AG09309 (cell line): ENCODE measurements at places on chromosomes 11 and 22.

- DNase-seq, result no peak
These were observed 80.6 kb downstream of the PPP6R3 start for GRCh38 chr11:68541116-68541515.

- no peak for DNase-seq
These were observed 2.2 kb upstream of the TOP3B start for GRCh38 chr22:21984793-21985192.

DNA sequence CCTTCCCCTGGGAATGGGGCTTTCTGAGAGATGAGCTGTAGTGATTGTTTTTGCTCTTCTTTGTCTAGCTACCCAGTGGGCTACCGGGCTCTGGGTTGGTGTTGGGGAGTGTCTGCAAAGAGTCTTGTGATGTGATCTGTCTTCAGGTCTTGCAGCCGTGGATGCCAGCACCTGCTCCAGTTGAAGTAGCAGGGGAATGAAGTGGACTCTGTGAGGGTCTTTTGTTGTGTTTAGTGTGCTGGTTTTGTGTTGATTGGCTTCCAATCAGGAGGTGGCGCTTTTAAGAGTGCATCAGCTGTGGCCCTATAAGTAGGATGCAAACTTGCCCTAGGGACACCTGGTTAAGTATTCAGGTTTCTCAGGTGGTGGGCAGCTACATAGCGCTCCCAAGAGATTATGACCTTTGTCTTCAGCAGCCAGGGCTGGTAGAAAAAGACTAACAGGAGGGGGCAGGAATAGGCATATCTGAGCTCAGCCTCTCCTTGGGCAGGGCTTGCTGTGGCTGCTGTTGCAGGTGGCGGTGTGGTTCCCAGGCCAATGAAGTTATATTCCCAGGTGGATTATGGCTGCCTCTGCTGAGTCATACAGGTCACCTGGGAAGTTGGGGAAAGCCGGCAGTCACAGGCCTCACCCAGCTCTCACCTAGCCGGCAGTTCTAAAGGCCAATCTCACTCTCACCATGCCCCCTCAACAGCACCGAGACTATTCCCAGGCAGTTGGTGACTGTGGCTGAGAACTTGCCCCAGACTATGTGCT lies 315.7 kb upstream of the C11orf87 start:
- DNase-seq, result no peak

DNA sequence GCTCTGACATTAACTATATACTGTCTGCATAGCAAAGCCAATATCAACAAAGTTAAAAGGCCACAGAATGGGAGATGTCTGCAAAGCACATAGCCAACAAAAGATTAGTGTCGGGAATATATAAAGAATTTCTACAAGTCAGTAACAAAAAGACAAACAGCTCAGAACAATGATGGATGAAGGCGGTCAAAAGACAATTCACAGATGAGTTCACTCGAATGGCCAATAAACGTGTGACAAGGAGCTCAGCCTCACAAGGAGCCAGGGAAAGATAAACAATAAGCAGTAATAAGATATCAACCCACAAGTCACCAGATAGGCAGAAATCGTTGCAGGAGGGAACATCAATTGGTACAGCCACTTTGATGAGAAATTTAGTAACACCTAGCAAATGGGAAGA lies 106.0 kb upstream of the ISX start:
- DNase-seq, result no peak

- no peak for DNase-seq
These were observed 576 bp upstream of the SC5D start for GRCh38 chr11:121291896-121292494.

GRCh38 chr11:118845369-118845768 lies 38.3 kb upstream of the CXCR5 start:
- no peak for DNase-seq

DNA sequence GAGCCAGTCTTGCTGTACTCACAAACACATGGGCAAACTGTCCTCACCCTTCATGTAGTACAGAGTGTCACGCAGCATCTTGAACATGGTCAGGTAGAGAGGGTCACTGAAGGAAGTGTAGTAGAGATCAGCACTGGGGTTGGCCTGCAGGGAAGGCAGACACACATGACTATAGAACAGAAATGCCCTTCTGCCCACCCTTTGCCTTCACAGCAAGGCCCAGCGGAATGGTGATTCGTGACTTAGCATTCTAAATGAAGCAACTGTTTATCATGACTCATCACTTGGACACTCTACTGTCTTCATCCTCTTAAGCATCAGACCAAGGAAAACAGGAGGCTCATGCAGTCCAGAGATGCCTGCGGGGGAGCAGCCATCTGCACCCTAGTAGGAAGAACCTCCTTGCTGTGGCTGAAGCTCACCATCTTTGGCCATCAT lies 33.4 kb downstream of the SERPIND1 start:
- DNase-seq, result peak; percentile 87

- no peak for DNase-seq
These were observed 8.7 kb upstream of the PEX26 start for GRCh38 chr22:18069041-18069440.

GRCh38 chr22:38416621-38417251 lies 38.3 kb downstream of the KCNJ4 start:
- DNase-seq, result no peak

DNA sequence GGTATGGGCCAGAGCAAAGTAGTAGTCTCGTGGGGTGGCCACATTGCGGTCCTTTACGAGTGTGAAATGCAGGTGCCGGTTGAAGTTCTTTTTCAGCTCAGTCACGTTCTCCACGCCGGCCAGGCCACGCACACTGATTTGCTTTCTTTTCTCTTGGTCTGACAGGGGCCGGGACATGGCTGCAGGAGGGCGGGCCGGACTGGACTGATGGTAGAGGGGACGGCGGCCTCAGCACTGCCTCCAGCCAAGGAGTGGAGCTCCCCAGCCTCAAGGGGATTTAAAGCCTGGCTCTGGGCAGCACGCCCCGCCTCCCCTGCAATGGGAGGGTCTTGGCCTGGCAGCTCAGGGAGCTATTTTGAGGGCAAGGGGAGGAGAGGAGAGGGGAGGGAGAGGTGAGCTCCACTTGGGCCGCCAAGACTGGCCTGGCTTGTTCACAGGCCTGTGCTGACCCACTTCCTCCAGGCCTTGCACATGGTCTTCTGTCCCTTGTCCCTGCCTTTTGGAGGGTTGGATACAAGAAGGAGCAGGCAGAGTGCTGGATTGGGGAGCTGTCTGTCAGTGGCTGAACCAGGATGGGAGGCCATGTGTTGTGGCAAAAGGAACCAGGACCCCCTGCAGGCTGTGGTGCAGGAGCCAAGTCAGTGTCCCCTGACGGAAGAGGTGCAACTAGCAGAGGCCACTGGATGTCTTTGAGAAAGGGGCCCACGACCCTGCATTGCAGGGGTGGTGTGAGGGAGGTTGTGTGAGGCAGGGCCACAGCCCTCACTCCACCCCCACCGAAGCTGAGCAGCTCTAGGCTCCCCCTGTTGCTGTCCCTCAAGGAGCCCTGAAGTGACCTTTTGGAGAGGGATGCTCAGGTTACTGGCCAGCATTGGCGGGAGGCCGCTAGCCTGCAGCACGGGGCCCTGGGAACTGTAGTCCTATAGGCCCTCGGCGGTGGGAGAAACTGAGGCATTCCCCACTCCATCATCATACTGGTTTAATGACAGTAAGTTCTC lies at the start of gene PYGM:
TSS of gene PYGM (minus strand) at position 253 of the 998 bp plus-strand sequence. CDS start at position 177, 76 bp downstream.
- no peak for DNase-seq

DNA sequence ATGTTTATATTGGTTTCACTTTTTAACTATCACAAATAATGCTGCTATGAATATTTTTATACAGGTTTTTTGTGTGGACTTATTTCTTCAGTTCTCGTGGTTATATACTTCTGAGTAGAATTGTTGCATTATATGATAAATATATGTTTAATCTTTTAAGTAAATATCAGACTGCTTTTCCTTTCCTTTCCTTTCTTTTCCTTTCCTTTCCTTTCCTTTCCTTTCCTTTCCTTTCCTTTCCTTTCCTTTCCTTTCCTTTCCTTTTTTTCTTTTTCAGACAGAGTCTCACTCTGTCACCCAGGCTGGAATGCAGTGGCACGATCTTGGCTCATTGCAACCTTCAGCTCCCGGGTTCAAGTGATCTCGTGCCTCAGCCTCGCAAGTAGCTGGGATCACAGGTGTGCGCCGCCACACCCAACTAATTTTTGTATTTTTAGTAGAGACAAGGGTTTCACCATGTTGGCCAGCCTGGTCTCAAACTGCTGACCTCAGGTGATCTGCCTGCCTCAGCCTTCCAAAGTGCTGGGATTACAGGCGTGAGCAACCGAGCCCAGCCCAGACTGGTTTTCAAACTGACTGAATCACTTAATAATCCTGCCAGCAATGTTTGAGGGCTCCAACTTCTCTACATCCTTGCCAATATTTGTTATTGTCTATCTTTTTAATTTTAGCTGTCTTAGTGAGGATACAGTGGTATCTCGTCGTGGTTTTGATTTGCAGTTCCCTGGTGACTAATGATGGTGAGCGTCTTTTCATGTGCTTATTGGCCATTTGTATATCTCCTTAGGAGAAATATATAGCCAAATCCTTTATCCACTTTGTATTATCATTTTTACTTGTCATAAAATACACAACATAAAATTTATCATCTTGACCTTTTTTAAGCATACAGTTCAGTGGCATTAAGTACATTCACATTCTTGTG lies 21.9 kb downstream of the HTR3B start:
- no peak for DNase-seq

GRCh38 chr11:2838091-2838490 lies 47.5 kb downstream of the CDKN1C start:
- no peak for DNase-seq

GRCh38 chr11:1467270-1467669 lies 19.3 kb downstream of the MOB2 start:
- DNase-seq, result no peak

GRCh38 chr11:108253176-108253575 lies 30.3 kb downstream of the ATM start:
- DNase-seq, result no peak

DNA sequence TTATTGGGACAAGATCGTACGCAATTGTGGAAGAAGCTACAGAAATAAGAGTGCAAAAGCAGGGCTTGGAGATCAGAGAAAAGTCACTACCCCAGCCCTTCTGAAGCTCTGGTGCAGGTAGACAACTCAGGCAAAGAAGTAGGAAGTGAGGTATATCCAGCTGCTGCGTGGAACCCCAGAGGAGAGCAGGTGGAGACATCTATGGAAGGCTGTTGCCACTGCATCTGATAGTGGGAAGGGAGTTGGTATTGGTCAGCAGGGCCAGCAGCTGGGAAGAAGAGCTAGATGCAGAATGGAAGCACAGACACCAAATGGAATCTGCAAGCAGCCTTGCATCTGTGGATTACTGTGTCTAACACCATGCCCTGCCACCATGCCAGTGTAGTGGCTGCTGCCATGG lies 165.1 kb downstream of the WNT11 start:
- DNase-seq, result no peak

GRCh38 chr11:57586711-57587245 lies 10.7 kb upstream of the SERPING1 start:
- DNase-seq, result no peak

DNA sequence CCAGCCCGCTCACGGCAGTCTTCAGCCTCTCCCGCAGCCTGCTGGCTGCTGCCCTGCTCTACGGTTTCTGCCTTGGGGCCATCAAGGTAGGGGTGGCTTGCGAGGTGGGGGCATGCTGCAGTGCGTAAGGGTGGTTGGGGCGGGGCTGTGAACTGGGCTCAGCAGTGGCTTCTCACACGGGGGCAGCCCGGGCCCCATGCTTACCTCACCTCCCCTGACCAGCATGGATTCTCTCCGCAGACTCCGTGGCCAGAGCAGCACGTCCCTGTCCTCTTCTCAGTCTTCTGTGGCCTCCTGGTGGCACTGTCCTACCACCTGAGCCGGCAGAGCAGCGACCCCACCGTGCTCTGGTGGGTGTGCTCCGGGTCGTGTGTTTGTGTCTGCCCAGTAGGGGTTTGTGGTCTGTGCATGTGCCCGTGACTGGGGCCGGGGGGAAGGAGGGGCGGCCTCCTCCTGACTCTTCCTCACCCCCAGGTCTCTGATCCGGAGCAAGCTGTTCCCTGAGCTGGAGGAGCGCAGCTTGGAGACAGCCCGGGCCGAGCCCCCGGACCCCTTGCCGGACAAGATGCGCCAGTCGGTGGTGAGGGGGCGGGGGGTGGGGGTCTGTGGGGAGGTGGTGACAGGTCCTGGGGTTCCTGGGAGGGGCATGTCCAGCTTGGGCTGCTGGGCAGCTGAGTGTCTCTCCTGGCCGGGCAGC lies 9.5 kb downstream of the PCNX3 start:
- no peak for DNase-seq

GRCh38 chr11:2513441-2513840 lies 68.6 kb downstream of the KCNQ1 start:
- no peak for DNase-seq
